ENCODE measurements at places on chromosomes 2 and 18.

DNA sequence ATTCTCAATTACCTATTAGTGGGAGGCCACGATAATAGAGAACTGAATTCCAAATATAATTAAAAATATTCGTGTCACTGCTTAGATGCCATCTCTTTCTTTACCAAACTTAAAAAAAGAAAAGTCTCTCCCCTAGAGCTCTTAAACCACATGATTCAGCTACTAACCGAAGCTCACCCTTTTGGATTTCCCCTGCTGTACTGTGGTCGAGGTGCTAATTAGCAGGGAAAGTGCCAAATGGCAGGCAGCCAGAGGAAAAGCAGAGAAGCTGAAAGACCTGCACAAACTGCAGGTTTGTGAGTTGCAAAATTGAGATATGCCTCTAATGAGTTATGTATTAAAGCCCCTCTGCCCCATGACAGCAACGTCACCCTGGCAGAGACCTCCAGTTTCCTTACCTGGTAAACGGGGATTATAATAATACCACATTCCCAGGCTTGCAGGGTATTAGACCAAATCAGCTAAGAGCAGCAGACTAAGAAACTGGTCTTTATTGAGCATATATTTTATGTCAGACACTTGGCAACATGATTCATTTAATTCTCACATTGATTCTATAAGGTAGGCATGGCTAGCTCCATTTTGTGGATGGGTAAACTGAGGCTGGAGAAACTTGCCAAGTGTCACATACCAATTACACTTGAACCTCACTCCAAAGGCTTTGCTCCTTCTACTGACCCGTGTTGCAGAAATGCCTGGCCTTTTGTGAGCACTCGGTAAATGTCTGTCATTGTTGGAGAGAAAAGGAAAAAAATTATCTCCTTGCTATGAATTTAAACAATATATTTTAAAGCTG lies 259.7 kb downstream of the LPIN1 start:
- no peak for DNase-seq
- no peaks in the 10 kb centered on the region for H3K36me3 ChIP-seq
- no peaks in the 10 kb centered on the region for H3K4me1 ChIP-seq
- H3K4me3 ChIP-seq = no peak overlapping the region

DNA sequence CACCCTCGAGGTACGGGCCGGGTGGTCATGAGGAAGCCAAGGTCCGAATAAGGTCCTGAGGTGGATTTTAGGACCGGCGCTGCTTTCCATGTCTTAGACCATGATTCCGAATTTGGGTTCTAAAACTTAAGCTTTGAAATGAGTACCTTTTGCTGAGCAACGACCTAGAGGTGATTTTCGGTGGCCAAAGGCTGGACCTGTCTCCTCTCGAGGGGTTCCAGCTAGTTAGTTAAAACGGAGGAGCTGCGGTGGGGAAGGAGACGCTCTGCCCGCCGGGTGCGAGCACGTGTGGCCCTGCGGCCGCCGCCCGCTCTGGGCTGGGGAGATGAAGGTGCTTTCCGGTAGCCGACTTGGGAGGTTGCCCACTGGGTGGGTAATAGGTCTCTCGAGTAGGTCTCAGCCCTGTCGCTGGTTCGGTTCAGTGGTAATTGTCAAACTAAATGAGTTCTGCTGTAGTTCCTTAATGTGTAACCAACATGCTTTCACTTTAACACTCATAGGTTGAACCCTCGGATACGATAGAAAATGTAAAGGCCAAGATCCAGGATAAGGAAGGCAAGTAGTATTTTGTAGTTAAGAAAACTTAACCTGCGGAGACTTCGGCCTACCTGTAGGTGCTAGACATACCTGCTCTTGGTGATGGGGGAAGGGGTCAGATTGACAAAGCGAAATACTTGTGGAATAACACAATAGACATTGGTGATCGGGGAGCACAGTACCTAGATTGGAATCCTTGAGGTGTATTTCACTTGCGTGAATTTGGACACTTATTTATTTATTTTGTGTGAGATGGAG lies 572 bp downstream of the RPS27A start:
- H3K27ac ChIP-seq = peak overlapping the region; percentile 89
- H3K27me3 ChIP-seq = no peaks in the 10 kb centered on the region
- H3K36me3 ChIP-seq = no peaks in the 10 kb centered on the region
- H3K4me3 ChIP-seq = peak overlapping the region; percentile 96

DNA sequence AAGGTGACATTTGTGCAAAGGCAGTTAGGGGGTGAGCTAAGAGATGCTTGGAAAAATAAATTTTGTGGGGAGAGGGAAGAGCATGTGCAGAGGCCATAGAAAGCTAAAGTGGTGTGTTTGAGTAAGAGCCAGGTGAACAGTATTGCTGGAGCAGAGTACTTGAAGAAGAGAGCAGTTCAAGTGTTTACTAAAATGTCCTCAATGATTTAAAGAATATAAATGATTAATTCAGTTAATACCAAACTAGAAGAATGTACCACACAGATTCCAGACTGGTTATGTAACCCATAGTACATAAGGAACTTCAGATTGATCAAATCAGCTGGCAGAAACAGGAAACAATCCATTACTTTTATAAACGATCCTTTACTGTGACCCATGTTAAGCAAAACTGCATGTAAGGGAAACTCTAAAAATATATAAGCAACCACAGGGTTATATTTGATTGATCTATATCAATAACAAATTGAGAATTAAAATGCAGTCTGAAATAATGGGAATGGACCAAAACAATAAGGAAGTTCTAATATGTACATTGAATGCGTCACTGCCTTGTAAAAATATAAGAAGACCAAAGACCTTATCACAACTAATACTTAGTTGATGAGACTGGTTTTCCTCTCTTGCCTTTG lies 76.9 kb downstream of the LDAH start:
- no peaks in the 10 kb centered on the region for H3K27me3 ChIP-seq
- no peak overlapping the region for H3K4me3 ChIP-seq
- no peaks in the 10 kb centered on the region for H3K4me1 ChIP-seq

DNA sequence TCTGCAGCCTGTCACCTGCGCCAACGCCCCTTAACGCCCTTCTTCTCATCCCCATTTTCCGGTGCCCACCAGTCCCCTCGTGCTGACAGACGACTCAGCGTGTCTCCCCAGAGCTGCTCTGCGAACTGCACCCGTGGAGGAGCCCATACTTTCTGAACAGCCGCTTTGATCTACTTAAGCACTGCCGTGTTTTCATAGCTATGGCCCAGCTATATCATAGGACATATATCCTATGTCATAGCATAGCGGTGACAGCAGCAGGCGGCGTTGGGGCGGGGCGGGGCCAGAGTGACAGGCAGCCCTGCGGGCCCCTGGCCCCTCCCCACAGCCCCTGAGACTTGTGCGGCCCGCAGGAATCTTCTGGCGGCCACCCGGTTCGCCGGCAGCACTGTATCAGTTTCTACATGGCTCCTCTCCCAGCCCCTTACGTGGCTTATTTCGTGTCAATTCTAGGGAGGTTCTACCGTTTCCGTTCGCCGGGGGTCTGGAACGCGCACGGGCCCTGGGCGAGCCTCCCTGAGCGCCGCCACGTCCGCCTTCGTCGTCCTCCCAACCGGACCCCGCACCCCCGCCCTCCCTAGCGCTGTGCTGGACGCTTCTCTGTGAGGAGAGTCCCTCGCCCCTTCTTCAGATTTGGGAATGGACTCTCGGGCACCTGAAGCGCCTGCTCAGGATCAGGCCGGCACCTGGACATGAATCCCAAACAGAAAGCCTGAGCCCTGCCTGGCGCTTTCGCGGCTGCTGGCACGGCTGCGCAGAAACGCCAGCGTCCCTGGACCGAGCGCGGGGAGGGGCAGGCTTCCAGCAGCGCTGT lies 35.4 kb downstream of the PTPN18 start:
- H3K27ac ChIP-seq = peak overlapping the region; percentile 82
- peak; percentile 39 for DNase-seq
- no peaks in the 10 kb centered on the region for H3K36me3 ChIP-seq
- H3K4me1 ChIP-seq = peaks cover 17% of the 10 kb centered on the region

DNA sequence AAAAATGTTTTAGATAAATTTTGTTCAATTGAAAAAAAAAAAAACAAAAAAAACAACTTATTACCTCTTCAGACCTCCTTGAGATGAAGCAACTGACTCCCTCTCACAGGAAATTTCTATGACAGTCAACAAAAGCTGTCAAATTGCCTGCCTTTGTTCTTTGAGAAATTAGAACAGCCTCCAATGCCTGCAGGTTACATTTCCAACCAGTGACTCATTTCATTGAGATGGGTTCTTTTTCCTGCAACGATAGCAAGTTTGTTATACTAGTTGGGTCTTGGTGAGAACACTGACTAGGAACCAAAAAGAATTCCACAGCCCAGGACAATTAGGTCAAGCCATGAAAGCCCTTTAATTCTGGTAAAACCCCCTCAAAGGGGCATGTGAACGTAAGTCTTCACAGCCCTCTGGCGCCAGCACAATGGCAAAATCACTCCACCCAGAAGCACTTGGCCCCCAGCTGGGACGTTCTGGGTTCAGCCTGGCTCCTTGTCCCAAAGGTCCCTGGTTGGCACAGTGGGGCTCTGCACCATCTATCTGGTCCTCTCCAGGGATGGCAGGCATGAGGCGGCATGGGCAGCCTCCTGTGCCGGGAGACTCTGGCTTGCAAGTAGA lies 87.0 kb downstream of the SPP2 start:
- H3K36me3 ChIP-seq = no peaks in the 10 kb centered on the region
- H3K27ac ChIP-seq = no peak overlapping the region
- no peaks in the 10 kb centered on the region for H3K4me1 ChIP-seq
- no peak overlapping the region for H3K4me3 ChIP-seq

Data from gastrocnemius medialis (tissue), 4 donors.